ENCODE measurements at places on chromosomes 3 and 15.

- no peak for DNase-seq
Observed at GRCh38 chr15:89299896-89300295, 34.7 kb downstream of the POLG start.

DNA sequence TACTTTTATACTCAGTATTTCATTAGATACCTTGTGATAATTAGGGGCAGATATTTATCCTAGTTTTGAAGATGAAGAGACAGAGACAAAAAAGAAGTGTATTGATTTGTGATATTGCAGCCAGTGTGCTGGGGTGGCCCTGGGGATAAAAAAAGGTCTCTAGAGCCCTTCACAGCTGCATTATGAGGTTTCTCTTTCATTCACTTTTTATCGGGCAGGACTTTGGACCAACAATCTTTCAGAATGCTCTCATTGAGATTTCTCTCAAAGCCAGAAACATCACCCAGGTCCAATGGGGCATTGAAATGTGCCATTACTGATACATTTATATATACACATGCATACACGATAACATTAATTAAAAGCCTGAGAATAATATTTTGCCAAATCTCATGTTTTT is 20.5 kb upstream of the SELENOT start:
- DNase-seq = no peak

GRCh38 chr3:160159806-160160205 is 65.4 kb upstream of the C3orf80 start:
- DNase-seq = no peak

DNA sequence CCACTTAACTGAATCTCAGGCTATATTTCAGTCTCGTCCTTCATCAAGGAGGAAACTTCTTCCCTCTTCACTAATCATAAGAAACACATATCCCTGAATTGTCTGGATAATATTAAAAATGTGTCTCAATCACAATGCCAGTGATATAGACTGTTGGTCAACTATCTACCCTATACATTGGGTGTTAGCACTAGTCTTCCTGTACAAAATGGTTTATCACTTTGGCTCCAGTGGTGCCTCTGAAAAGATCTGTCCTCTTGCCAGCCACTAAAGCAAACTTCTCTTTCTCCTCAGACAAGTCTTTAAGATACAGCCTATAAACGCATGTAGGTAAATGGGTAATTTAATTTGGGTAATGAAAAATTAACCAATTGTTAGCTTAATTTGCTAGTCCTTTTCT is 156.6 kb downstream of the MECOM start:
- DNase-seq = no peak

DNA sequence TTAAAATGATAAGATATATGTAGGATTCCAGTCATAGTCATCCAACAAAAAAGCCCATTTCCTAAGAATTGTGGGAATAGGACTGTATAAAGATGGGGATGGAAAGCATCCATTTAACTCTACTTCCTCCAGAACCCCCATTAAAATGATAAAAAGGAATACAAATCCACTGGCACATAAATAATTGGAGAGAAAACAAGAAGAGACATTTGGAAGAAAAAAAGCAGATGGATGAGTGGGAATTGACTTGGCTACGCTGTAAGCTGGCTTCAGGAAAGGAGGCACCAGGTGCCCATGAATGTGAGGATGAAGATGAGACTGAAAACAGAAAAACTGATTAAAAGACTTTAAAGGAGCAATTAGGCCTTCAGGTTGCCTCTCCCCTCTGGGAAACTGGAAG is 91.8 kb downstream of the ST8SIA2 start:
- DNase-seq = no peak
